ENCODE measurements at places on chromosomes 1 and 21.

DNA sequence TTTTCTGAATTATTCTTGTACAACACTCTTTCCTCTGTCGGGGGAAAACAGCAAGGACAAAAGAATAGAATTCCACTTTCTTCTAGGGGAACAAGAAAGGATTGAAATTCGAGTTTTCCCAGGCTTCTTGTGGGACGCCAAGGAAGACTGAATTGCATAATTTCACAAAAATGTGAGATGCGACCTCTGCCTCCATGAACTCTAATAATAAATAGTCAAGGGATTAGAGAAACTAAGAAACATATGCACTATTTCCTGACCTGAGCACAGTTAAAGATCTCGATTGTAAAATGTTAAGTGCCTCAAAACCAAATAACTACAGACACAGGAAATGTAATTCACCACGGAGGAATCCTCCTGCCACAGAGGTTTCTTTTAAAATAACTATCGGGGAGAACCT lies 117.3 kb upstream of the MARK1 start:
- no peak for DNase-seq

GRCh38 chr1:41840592-41841246 lies 78.0 kb downstream of the HIVEP3 start:
- peak; percentile 47 for DNase-seq

GRCh38 chr1:187654635-187655034 lies 825.9 kb downstream of the PLA2G4A start:
- DNase-seq = no peak

DNA sequence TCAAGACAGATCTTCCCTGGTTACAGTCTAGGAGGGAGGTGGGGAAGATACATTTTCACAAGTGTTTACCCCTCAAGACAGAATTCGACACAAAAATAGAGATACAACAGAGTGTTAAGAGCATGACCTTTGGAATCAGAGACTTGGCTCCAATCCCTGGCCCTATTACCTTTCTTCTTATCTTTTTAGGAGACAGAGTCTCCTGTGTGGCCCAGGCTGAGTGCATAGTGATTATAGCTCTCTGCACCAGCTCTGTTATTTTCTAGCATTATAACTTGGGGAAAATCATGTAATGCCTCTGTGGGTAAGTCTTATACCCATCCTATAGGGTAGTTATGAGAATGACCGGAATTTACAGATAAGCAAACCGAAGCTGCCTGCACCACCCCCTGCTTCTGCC lies 9.8 kb downstream of the NIPAL3 start:
- no peak for DNase-seq

GRCh38 chr1:248758352-248758751 lies 2.8 kb upstream of the LYPD8 start:
- no peak for DNase-seq

DNA sequence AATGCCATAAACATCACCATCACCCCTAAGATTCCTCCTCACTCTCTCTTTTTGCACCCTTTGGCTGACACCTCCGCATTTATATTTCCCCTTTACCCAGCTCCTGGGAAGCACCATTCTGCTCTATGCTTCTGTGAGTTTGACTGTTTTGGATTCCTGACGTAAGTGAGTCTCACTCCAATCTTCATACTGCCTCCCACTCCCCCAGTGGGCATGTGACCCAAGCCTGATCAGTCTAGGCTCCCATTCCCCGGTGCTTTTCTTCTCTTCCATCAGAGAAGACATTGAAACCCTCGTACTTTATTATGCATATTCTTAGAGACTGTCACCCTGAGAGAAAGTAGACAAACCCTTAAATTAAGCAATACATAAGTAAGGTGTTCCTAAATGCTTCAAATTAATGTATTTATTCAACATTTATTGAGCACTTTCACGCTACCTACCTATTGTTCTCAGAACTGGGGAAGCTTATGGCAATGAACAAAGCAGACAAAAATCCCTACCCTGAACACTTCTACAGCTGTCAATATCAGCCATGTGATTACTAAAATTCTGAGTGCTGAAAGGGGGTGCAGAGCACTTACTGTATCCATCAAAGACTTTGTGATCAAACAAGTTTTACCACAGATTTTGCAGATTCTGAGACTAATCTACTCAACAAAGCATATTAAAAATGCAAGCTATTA lies 43.4 kb upstream of the DIPK1A start:
- no peak for DNase-seq

DNA sequence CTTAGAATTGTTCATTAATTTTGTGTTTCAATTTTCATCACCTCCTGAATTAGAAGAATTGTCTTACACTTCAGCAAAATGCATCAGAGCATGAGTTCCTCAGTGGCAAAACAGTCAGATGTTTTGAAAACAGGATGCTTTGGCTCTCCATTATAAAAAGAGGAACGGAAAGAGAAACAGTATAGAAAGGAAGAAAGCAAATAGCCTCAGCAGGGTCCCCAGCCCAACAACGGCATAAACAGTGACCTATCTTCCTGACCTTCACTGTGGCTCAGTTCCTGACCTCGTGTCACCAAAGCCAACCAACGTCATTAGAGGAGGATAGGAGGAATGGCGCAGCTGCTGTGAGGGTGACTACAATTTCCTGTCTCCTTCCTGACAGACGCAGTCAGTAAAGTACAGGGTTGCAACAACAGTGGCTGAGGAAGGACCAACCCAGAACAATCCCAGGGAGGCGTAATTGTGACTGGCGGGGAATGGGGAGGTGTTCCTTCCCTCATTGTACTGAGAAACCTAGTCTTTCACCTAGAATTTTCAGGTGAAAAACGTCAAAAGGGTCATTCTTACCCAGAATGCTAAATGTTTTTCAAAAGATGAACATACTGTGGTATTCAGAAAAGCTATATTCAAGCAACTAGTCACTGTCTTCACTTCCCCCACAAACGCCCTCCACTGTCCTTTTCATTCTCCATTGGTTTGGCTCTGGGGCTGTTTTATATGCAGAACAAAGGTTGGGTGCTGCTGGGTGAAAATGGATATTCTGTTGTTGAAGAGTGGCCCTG lies 197.9 kb upstream of the SGIP1 start:
- DNase-seq = peak; percentile 70

DNA sequence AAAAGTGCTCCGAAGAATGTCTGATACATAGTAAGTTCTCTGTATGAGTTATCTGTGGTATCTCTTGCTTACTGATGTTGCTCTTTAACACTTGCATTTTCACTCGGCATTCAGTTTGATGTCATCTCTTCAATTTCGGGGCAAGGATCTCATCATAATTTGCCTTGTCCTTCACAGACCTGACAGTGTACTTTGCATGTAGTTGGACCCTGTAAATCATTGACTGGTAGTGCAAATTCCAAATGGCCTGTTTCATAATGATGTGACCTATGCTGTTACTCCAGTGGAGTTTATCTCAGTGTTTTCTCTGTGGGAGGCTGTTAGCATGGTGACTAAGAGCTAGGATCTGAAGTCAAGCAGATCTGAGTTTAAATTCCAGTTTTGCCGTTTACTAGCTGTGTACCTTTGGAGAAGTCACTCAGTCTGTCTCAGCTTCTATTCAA lies 34.2 kb upstream of the ABCD3 start:
- peak; percentile 70 for DNase-seq

DNA sequence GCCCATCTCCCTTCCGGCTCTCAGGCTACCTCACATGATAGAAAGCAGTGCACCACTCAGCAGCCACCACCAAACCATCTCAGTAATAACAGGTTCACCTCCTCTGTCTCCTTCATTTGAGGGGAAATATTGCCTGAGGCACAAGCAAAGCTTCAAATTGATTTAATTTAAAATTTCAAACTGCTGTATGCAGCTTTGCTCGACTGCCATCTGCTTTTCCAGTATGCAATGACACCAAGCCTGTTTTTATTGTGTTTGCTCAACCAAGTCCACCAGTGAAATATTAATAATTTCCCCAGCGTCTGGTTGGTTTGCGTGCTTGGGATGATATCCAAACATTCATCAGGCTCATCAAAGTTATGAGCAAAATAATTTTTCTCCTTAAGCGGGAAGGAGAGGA lies 552.4 kb upstream of the DAB1 start:
- DNase-seq = no peak

DNA sequence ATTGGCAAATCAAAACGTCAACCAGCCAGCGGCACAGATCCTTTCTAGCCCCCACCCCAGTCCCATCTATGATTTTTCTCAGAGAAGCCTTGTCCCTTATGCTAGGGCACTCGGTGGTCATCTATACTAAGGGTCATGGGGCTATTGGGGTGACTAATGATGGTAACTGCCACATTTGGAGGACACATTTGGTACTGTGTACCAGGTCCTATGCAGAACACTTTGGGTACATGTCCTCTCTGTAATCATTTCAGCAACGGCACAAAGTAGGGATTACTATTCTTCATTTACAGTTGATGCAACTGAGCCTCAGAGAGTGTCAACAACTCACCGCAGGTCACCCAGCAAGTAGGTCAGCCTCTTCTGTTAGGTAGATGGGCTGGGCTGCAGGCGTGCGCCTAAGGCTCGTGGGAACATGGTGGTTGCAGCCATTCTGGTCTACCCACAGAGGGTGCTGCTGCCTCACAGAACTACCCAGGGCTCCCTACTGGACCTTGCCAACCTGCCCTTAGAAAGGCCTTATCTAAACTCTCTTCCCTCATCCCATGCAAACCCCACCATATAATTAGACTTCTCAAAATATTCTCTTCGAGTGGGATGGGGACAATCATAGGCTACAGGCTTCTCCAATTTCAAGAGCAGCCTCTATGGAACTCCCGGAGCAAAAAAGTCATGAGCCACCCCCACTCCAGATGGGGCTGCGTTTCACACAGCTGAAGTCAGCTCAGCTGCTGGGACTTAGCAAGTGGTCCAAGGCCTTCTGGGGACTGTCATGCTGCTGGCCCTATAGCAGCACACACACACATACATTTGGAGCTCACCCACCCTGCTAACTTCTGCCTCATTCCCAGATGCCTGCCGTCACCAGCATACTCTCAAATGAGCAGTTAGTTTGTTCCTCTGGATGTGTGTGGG lies 5.8 kb upstream of the SDHB start:
- peak; percentile 68 for DNase-seq

- DNase-seq = no peak
Measured at GRCh38 chr1:158126425-158126824, 54.3 kb upstream of the CD1D start.

GRCh38 chr1:177270863-177271262 lies 100.1 kb downstream of the BRINP2 start:
- DNase-seq = no peak

DNA sequence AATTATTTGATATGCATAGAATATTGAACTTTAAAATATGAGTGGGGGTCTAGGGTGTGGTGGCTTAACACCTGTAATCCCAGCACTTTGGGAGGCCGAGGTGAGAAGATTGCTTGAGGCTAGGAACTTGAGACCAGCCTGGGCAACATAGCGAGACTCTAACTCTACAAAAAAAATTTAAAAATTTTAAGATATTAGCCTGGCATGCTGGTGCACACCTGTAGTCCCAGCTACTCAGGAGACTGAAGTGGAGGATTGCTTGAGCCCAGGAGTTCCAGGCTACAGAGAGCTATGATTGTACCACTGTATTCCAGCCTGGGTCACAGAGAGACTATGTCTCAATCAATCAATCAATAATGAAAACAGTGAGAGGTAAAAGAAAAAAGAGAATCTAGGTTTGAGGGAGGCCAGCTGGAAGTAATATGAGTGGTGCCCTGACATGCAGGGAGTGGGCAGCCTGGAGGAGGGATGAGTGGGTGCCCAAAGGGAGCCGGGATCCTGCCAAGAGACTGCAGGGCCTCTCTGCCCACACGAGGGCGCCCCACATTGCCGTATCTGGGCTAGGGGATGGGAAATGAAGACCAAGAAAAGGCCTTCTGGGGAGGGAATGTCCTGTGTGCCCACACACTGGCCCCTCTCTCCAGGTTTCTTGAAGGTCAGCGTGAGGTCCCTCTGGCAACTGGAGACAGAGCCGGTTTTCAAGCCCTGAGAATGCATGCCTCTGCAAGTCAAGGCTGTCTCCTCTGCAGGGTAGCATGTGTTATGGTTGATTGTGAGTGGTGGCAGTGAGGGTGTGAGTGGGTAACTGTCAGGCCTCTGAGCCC lies 93.9 kb upstream of the PPM1J start:
- DNase-seq = peak; percentile 66

- peak; percentile 5 for DNase-seq
Measured at GRCh38 chr21:42411891-42412635, 8.4 kb downstream of the UBASH3A start.

- DNase-seq = peak; percentile 94
Measured at GRCh38 chr1:245788269-245788668, 633.5 kb downstream of the KIF26B start.

DNA sequence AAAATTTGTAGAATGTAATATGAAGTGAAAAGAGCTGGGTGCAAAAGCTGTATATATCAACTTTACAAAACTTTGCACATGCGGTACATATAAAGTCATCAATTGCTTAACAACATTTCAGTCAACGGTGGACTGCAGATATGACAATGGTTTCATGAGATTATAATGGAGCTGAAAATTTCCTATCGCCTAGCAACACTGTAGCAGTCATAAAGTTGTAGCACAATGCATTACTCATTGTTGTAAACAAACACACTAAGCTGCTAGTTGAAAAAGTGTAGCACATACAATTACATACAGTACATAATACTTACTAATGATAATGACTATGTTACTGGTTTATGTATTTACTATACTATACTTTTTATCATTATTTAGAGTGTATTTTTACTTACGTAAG lies 64.0 kb downstream of the RGS7 start:
- DNase-seq = no peak

- no peak for DNase-seq
Measured at GRCh38 chr1:230226007-230226800, 159.2 kb downstream of the GALNT2 start.

- DNase-seq = no peak
Measured at GRCh38 chr1:14598007-14598497, 433 bp upstream of the KAZN start.

DNA sequence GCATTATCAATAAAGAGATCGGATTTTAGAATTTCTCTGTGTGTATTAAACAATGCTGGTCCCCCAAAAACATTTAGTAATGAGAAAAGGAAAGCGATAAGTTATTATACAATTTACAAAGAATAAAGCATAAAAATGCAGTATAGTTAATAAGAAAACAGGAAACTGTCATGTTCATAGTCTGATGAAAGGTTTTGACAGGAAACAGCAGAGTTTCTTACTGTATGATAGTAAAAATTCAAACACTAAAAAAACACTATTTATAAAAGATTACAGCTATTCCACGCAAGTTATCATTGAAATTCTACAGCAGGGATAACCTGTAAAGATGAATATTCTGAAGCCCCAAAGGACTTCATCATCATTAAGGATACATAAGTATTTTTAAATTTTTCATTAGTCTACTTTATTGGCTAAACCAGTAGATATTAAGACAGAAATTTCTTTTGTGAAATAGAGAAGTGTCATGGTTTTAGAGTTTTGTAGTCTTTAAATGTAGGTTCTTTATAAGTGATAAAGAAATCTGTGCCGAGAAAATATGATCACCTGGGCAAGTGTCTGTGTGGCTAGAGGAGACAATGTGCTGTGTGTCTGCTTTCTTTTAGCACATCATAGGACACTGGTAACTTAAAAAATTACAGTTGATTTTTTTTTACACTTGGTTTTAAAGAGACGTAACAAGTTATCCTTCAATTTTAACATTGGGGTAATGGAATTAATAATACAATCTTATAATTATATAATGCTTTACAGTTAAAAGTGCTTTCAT lies 49.7 kb upstream of the GFI1 start:
- DNase-seq = no peak

GRCh38 chr1:26278303-26278702 lies 1.6 kb upstream of the SH3BGRL3 start:
- DNase-seq = peak; percentile 76
